GM10248 (cell line): ENCODE measurements at places on chromosomes 7 and 10.

DNA sequence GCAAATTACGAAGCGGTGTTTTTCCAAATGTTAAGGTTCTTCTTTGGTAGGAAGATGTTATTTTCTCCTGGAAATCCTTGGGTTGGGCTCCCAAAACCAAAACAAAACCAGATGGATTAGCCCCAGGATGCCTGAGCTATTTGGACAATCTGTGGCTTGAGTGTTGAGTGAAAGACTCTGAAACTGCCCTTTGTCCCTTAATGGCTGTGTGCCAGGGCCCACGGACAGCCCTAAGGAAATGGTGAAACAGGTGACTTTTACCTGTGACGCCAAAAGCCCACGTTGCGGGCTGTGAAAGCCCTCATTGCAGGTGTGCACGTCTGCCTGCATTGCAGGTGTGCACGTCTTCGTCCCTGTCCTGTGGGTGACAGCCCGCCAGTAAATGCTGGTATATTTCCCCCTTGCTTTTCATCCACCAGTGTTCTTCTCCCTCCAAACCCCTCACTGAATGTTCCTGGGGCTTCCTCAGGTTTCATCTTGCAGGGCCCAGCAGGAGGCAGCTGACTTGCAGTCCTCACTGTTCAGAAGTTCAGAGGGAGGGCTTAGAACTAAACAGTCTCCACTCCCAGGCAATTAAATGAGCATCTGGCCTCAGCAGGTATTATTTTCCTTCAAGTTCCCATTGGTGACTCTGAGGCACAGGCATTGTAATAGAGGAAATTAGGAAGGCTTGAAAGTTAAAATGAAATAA is 10.7 kb downstream of the PFKP start:
- DNase-seq = no peak

DNA sequence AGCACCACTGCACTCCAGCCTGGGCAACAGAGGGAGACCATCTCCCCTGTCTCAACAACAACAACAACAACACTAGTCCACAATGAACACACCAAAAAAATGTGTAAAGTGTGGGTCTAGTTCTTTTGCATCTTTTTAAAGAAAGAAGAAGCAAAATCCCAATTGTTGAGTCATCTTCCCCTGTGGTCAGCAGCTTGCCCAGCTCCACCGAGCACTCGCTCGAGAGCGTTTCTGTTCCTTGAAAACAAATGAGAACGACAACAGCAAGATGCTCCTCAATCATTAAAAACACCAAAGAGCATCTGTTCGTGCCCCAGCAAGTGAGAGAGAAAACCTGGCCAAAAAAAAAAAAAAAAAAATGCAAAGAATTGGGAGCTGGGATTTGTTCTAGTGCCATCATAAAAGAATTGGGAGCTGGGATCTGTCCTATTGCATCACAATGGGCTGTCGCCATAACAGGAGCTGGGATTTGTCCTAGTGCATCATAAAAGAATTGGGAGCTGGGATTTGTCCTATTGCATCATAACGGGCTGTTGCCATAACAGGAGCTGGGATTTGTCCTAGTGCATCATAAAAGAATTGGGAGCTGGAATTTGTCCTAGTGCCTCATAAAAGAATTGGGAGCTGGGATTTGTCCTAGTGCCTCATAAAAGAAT is 118.1 kb downstream of the PTPRN2 start:
- no peak for DNase-seq

GRCh38 chr10:17227367-17228090 is 512 bp upstream of the VIM start:
- DNase-seq = peak; percentile 48

GRCh38 chr10:71138166-71138830 is 74.1 kb upstream of the UNC5B start:
- no peak for DNase-seq

DNA sequence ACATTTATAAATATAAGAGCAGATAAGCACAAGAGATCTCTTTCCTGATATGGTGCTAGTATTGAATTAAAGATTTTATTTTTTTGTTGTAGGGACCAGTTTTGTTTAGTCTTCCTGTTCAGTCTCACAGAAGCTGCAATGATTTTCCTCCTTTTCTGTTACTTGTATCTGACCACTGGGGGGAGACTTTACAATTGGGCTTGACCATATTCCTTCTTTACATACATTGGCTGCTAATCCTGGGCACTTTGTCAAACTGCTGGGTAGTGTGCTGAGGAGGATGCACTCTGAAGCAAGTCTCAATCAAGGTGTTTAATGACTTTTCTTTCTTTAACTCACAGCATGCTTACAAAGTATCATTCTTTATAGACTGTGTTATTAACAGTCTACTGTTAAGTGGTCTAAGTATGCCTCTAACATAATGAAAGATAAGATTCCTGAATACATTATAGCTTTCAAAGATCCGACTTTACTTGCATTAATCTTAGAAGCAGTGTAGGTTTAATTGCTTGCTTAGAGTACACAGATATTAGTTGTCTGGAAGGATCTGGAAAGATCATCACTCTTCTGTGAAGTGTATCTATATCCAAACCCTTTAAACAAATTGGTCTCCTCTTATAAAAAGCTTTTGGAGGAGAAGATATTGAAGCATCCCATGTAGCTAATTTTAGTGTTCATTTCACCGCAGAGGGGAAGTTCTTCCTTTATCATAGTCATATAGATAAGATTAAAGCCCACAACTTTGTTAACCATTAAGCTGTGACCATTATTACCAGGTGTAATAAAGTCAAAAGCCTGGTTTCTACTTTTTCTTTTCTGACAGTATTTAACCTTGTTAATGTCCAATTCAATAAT is 3.1 kb downstream of the PALS2 start:
- peak; percentile 40 for DNase-seq

- DNase-seq = no peak
Measured at GRCh38 chr10:131267814-131268095, 43.8 kb downstream of the TCERG1L start.

DNA sequence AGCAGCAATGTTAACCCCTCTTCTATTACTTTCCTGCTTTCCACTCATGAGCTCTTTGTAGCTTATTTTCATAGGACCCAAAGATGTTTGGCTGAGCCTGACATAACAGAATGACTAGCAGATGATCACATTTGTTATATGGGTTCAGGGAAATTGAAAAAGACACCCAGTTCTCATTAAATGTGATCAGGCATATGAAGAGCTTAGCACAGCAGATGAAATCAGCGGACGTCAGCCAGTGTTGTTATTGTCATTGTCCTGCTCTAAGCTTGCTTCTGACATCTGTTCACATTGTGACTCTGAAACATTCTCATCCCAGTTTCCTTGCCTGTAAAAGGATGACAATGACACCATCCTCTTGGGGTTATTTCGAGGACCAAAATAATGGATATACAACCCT is 43.5 kb downstream of the FAM241B start:
- DNase-seq = no peak

DNA sequence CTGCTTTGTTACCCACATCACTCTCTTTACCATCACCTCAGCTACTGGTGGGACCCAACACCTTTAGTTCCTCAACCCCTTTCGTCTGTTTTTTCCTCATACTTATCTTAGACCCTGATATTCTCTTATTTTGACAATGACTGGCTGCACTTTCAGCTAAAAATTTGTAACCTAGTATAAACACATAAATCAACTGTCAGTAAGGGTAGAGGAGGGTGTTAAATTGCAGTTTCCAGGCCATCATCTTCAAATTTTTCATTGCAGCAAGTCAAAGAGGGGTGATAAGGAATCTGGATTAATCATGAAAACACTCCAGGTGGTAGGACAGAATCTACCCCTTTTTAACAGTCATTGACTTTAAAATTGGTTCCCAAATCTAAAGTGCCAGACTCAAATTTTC is 27.9 kb downstream of the SEMA3D start:
- DNase-seq = no peak

DNA sequence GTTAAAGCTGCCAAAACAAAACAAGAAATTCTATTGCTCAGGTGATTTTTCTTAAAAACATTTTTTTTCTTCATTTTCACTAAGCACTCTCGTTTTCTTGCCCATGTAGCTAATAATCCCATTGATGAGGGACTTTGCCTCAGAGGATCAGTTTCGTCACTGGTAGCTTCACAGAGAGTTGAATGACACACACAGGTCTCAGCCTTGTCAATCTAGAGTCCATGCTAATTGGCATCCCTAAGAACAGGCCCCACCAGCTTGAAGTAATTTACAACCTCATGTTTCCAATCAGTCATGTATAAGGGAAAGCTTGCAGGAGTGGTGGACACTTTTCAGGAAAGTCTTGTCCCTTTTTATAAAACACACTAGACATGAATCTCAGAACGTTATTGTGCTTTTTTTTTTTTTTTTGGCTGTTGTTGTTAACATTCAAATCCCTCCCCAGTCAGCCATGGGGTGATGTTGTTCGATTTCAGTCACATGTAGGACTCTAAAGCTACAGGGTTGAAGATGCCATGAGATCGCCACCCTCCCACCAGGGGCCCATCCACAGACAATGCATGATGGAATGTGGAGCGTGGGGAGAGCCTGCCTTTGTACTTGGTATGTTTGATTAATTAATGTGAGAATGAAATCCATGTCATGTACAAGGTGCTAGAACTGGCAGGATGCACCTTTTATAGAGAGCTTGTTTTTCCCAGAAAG is 232.4 kb upstream of the FZD8 start:
- DNase-seq = no peak

- no peak for DNase-seq
Measured at GRCh38 chr7:129160161-129160905, 15.8 kb downstream of the TSPAN33 start.

GRCh38 chr7:5612695-5613094 is 168.8 kb downstream of the RNF216 start:
- DNase-seq = no peak

DNA sequence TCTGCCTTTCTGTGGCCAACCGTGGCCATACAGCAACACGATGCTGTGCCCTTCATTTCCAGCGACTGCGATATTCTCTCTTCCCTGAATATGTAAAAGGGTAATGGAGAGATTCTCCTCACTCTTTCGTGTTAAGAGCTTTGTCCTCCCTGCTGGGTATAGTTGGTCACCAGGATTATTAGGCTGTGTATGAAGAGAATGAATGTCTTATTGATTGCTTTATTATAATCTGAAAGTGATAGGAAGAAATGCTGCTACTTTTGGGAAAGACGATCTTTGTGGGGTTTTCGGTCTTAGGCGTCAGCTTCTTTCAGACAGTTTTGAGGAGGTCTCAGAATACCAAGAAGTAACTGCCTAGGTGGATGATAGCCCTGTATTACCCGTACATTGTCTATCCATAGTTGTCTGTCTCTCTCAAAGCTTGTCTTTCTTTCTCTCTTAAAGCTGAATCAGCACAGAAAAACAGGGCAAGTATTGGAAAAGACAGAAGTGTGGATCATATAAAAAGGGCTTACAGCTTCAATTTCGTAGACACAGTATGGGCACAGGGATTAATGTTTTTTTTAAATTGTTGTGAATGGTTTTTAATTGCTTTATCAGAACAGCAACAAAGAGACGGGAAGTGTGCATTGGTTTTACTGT is 1.2 kb downstream of the AHCYL2 start:
- DNase-seq = no peak

- no peak for DNase-seq
Measured at GRCh38 chr10:122779924-122780323, 65.7 kb downstream of the CUZD1 start.

DNA sequence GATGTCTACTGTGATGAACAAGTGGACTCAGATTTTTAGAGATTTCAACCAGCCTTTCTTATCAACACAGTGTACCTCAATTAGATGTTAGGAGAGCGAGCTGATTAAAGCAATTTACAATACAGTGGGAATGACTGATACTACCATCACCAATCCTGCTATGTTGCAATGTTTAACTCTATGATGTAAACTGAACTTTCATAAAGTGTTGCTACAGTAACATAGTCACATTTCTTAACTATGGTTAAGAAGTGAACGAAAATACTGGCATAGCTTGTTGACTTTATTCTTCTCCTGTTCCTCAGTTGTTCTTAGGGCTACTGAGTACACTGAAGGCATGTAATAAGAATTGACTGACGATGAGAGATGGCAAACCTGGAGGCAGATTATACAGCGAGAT is 139.8 kb downstream of the MYOF start:
- DNase-seq = no peak

- DNase-seq = peak; percentile 44
Measured at GRCh38 chr7:91940171-91940570, 491 bp upstream of the AKAP9 start.

DNA sequence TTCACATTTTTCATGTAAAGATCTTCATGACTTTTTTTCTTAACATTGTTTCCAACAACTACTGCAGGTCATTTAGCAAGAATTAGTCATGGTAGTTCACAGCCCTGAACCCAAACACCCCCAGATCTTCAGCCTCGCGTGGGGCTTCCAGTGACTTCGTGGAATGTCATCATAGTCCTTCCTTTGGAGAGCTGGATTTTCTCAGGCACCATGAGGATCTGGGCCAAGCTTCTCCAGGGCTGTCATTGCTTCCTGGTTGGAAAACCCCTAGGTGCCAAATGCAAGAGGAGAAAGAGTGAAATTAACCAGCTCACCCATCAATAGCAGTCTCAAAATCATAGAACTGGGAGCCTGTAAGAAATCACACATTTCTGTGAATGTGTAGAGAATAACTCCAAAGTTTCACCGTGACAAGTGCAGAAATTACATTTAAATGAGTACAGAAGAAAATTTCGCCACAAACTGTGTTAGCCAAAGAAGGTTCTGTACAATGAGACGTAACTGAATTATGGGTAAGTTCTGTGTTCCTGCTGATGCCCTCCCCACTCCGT is 175.4 kb downstream of the CELF2 start:
- DNase-seq = no peak

- DNase-seq = no peak
Measured at GRCh38 chr7:156194813-156195212, 382.6 kb upstream of the SHH start.

DNA sequence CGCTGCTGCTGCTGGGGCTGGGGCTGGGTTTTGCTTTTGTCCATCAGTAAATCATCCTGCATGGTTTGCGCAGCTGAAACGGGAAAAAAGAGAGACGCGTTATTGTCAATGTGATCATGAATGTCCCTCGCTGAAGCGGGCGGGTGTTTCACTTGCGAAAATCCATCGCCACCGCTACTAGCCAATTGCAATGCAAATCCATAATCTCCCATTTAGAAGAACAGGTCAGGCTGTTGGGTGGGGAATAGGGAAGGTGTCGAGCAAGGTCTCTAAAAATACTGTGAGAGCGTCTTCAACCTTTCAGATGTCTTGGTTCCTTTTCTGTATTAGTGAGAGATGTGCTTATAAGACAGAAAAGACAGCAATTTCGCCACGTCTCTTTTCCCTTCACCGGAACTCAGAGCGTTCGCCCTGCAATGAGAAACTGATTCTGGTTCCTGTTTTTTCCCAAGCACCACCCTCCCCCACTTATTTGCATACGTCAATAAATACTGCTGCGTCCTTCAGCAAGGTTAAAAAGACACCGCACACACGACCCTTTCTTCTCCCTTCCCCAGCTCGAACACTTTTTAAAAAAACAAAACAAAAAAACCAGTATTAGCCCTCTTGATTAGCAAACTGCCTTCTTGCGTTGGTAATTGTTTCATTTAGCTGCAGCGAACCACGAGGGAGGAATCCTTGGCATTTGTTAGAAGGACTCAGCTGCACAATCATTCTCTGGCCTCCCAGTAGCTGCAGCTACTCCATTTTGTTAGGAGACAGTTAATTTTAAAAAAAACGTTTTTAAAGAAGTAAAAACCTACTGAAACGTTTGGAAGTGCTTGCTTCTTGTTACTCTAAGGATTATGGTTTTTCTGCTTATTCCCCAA is 50.4 kb downstream of the CPEB3 start:
- DNase-seq = peak; percentile 66

GRCh38 chr10:97503406-97503805 is 4.7 kb downstream of the UBTD1 start:
- no peak for DNase-seq
